ENCODE measurements at places on chromosomes 12 and 14.

DNA sequence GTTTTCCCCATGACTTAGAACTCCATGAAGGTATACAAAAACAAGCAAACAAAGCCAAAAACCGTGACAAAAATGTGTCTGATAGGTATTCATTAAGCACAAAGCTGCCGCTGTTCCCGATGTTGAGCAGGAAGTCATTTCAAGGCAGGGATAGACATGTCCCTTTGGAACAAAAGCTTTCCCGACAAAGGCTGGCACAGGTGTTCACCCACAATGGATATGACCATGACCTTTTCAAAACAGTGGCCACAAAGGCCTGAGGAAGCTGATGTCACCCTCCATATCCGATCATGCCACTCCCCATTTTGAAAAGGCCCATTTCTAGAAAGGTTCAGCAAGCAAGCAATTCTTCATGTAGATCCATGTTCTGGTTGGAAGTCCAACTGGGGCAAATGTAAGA is 279.1 kb downstream of the BTG1 start:
- no peak for DNase-seq

GRCh38 chr12:75641031-75641780 is 129.8 kb upstream of the KRR1 start:
- peak; percentile 95 for DNase-seq

DNA sequence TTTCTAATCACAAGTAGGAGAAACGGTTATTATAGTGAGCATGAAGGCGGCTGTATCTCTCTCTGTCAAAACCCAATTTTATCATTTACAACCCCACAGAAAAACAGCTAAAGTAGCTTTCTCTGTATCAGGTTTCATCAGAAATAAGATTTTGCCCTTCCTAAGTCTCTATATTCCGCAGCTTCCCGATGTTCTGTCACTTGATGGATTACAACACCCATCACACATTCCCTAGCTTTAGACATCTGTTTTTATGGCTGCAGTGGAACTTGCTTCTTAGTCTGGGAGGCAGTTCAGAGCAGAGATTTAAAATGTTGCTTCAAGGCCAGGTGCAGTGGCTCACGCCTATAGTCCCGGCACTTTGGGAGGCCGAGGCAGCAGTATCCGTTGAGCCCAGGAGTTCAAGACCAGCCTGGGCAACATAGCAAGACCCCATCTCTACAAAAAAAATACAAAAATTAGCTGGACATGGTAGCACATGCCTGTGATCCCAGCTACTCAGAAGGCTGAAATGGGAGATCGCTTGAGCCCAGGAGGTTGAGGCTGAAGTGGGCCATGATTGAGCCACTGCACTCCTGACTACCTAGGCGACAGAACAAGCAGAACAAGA is 27.6 kb upstream of the FOXN3 start:
- peak; percentile 51 for DNase-seq

- no peak for DNase-seq
Measured at GRCh38 chr12:71799106-71799505, 40.5 kb upstream of the TBC1D15 start.

DNA sequence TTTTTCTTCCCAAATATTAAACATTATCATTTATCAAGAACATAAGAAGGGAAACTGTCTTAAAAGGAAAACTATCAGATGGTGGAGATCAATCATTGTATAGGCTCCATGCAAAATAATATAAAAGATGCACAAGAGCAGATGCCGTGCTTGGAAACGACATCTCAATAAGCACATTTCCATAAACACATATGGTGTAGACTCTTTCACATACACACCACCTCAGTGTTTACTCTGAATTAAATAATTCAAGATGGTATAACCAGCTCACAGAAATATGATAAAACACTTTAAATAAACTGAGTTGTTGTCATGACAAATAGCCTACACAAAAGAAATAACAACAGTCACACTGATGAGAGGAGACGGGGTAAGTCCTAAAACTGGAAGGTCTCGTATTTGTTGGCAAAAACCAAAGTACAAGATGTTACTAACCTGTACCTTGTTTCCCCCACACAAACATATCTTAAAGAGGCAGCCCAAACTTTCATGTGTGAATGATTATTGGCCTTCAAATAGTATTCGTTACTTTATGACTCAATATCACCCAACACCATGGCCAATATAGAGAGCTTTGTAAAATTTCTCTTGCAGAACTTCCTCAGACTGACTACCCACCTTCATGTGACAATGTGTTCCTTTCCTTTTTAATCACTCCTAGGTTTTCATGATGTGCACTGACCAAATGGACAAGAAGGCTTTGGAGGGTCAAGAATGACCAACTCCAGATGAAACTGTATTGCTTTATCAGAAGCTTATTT is 48.6 kb upstream of the TMPO start:
- DNase-seq: no peak

Measured in amniotic epithelial cell (primary cell).